Small intestine (tissue), 16 donors: ENCODE measurements at places on chromosomes 1 and 21.

DNA sequence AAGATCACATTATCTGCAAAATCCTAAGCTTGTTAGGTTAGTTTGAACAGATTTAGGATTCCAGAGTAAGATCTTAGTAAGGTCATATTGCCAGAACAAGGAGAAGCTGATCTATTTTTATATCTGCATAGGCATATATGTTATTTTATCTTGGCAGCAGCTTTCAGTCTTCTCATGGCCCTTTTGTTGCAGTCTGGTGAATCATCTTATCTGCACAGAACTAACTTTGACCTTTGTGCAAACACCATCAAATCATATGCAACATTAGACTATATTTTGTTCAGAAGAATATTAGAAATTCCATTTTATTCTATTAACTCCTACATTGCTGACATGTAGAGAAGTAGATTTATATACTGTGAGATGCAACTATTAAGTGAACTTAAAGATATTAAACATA lies 107.3 kb downstream of the CLEC20A start:
- peaks cover 5% of the 10 kb centered on the region for H3K36me3 ChIP-seq
- H3K4me3 ChIP-seq: no peak overlapping the region
- DNase-seq: peak; percentile 8
- no peaks in the 10 kb centered on the region for H3K27me3 ChIP-seq

GRCh38 chr1:94863919-94864318 lies 43.8 kb downstream of the SLC44A3 start:
- H3K4me1 ChIP-seq: peaks cover 13% of the 10 kb centered on the region
- no peaks in the 10 kb centered on the region for H3K27me3 ChIP-seq
- H3K36me3 ChIP-seq: peaks cover 31% of the 10 kb centered on the region
- H3K27ac ChIP-seq: peak overlapping the region; percentile 73

- no peaks in the 10 kb centered on the region for H3K36me3 ChIP-seq
- H3K4me3 ChIP-seq: no peak overlapping the region
- no peak for DNase-seq
- H3K4me1 ChIP-seq: no peaks in the 10 kb centered on the region
Measured at GRCh38 chr1:77385551-77385950, 103.7 kb downstream of the AK5 start.

- no peaks in the 10 kb centered on the region for H3K4me1 ChIP-seq
- H3K27ac ChIP-seq: no peak overlapping the region
- no peak for DNase-seq
- no peak overlapping the region for H3K4me3 ChIP-seq
Measured at GRCh38 chr1:7482772-7483495, 288.2 kb upstream of the VAMP3 start.

DNA sequence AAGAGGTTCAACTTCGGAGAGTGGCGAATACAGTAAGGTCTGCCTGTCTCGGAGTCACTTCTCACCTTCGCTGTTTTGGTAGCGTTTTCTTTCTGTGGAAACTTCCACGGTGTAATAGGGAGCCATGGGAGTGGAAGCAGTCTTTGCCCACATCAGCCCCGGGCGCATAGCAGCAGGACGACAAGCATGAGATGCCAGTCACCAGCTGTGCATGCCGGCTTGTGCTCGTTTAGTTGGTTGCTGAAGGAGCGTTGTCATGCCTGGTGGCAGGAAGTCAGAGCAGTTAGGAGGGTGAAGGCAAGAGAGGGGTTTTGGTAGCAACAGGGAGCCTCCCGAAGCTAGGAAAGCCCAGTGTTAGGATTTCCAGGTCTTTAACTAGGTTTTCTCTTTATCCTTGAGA lies 58.8 kb downstream of the MRPS6 start:
- DNase-seq: no peak
- H3K27me3 ChIP-seq: no peaks in the 10 kb centered on the region
- no peak overlapping the region for H3K27ac ChIP-seq
- H3K36me3 ChIP-seq: peaks cover under 1% of the 10 kb centered on the region
- H3K4me1 ChIP-seq: peaks cover 5% of the 10 kb centered on the region
- H3K4me3 ChIP-seq: no peak overlapping the region

DNA sequence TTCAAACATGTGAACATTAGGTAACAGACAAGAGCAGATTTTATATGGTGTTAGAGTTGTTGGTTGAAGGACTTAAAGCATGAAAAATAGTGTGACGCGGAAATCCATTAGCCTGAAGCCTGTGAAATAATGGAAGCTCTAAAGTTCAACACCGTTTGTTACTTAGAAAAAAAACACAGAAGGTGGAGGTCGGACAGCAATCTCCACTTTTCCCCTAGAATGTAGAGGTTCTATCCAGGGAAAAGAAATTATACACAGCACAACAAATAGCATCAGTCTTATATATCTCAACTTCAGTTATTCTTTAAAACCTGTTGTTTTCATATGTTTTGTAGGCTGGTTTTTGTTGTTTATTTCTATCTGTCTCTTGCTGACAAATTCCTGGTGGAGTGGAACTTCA lies 1.9 kb downstream of the RCAN3 start:
- no peak for DNase-seq
- H3K4me3 ChIP-seq: no peak overlapping the region
- no peaks in the 10 kb centered on the region for H3K27me3 ChIP-seq
- no peaks in the 10 kb centered on the region for H3K36me3 ChIP-seq
- H3K27ac ChIP-seq: peak overlapping the region; percentile 13
- H3K4me1 ChIP-seq: peaks cover 3% of the 10 kb centered on the region

- H3K27me3 ChIP-seq: no peaks in the 10 kb centered on the region
- H3K4me3 ChIP-seq: no peak overlapping the region
- H3K4me1 ChIP-seq: peaks cover 5% of the 10 kb centered on the region
- no peak overlapping the region for H3K27ac ChIP-seq
- DNase-seq: no peak
- H3K36me3 ChIP-seq: no peaks in the 10 kb centered on the region
Measured at GRCh38 chr1:161771161-161771560, 5.0 kb downstream of the ATF6 start.

DNA sequence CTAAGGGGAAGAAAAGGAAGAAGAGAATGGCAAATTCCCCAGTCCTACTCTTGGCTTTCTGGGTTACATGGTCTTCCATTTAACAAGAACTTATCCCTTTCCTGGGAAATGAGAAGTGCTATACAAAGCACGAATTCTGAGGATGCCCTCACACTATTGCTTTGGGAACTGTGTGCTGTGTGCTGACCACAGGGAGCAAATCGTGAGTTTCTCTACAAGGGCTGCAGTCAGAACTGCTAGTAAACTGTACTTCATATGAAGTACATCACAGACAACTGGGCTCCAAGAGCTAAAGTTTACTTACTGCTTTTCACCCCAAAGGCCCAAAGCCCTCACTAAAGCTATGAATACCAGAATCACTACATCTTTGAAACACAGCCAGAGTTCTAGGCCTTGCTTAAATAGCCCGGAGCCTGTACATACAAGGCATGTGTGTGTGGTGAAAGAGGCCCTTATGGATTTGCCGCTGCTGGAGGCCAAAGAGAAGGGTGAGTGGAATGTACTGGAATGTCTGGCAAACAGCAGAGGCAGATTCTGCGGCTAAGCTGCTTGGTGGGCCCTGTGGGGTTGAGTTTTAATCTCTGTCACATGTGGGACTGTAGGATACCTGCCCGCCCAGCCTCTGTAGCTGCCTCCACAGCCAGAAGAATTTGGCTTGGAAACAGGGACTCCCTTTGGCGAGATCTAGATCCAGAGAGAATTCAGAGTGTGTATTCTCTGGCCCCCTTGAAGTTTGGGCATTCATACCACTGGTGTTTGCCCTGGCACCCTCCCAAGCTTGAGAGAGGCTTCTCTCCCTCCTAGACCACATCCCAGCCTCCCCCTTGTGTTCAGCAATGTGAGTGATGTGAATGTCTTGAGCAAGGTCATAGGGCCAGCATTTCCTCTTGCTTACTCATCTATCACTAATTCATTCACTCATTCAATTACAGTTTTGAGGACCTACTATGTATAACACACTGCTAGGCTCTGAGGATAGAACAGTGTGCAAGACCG lies 21.9 kb upstream of the TRIM67 start:
- H3K27me3 ChIP-seq: no peaks in the 10 kb centered on the region
- H3K4me3 ChIP-seq: no peak overlapping the region
- H3K27ac ChIP-seq: no peak overlapping the region
- no peak for DNase-seq

DNA sequence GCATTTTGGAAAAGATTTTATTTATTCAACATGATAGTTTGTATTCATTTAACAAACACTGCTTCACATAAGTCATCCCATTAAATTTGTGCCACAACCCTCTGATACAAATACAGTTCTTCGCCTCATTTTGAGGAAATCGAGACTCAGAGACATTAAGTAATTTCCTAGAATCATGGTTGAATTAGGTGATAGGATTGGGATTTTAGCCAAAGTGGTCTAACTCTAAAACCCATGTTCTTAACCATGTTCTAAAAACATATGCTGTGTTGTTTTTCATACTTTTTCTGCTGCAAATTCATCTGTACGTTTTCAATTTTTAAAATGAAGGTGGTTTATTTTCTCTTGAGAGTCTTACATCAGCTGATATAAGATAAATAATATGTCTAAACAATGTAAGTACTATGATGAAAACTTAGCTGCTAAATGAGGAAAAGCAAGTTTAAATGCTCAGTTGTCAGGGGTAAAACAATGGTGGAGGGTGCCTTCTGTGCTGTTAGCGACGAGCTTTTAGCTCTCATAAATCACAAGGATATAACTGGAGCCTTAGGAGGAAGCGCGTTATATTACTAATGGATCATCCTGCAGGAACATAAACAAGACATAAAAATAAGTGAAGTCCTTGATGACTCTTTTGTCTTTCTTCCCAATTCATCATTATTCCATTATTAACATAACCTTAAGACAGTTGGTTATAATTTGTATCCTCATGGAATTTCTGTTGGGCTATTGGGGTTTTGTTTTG lies 97.7 kb downstream of the CACHD1 start:
- no peak for DNase-seq
- no peak overlapping the region for H3K27ac ChIP-seq
- H3K36me3 ChIP-seq: no peaks in the 10 kb centered on the region
- no peak overlapping the region for H3K4me3 ChIP-seq
- no peaks in the 10 kb centered on the region for H3K4me1 ChIP-seq

DNA sequence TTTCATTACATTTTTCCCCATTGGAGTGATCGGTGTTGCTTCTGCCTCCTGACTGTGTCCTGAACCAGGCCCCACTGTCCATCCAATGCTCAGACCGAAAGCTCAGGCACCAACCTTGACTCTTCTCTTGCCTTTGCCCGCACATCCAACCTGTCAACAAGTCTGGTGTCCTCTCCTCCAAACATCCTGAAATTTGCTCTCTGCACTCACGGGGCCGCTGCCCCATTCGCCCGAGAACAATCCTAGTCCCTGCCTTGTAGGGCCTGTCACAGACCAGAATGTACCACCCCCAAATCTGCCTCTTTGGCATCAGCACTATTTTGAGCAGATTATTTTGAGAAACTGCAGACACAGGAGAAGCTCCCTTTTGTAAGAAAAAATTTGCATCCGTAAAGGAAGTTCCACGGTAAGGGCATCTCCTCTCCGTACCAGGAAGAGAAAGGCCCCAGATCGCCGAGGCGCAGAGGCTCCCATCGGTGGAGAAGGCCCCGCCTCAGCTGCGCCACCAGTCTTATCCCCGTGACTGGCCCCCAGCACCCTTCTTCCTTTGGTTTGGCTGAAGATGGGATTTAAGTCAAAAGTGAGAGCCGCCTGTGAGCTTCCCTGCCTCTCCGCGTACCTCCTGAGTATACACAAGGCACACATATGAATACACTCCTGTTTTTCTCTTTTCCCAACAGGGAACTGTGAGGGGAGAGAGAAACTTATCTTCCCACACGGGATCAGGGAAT lies 7.1 kb downstream of the MORN1 start:
- no peaks in the 10 kb centered on the region for H3K27me3 ChIP-seq
- no peak for DNase-seq
- H3K27ac ChIP-seq: no peak overlapping the region
- H3K4me1 ChIP-seq: no peaks in the 10 kb centered on the region
- H3K36me3 ChIP-seq: no peaks in the 10 kb centered on the region

DNA sequence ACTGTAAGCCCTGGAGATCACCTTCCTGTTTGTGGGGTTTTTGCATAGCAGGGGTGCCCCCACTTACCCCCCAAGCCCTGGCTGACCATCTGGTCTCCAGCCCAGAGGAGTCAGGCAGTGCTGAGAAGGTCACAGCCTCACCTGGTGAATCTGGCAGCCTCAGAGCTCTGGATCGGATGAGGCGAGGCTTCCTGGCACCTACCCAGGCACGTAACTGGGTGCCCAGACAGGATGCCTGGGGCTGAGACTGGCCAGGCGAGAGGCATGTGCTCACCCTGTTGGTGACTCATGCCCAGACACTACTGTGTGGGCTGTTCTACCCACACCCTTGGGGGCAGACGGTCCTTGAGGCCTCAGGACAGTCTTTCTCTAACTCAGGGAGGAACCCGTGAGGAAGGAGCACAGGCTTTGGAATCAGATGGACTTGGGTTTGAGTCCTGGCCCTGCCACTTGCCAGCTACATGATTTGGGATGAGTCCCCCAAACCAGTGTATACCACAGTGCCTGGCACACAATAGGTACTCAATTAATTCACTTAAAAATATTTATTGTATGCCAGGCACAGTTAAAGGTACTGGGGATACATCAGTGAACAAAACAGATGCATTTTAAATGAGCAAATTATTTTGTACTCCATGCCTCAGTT lies 15.1 kb upstream of the PADI3 start:
- peaks cover 2% of the 10 kb centered on the region for H3K4me1 ChIP-seq
- H3K27me3 ChIP-seq: no peaks in the 10 kb centered on the region
- DNase-seq: peak; percentile 79
- no peak overlapping the region for H3K27ac ChIP-seq
- H3K4me3 ChIP-seq: no peak overlapping the region
- no peaks in the 10 kb centered on the region for H3K36me3 ChIP-seq

- peak; percentile 45 for DNase-seq
- H3K27ac ChIP-seq: no peak overlapping the region
- no peaks in the 10 kb centered on the region for H3K27me3 ChIP-seq
Measured at GRCh38 chr1:8987881-8988617, 38.2 kb downstream of the SLC2A7 start.

GRCh38 chr1:11397151-11397901 lies 81.6 kb upstream of the DISP3 start:
- H3K27me3 ChIP-seq: no peaks in the 10 kb centered on the region
- no peak overlapping the region for H3K27ac ChIP-seq
- H3K36me3 ChIP-seq: no peaks in the 10 kb centered on the region
- DNase-seq: no peak
